ENCODE measurements at places on chromosomes 12 and 14.

DNA sequence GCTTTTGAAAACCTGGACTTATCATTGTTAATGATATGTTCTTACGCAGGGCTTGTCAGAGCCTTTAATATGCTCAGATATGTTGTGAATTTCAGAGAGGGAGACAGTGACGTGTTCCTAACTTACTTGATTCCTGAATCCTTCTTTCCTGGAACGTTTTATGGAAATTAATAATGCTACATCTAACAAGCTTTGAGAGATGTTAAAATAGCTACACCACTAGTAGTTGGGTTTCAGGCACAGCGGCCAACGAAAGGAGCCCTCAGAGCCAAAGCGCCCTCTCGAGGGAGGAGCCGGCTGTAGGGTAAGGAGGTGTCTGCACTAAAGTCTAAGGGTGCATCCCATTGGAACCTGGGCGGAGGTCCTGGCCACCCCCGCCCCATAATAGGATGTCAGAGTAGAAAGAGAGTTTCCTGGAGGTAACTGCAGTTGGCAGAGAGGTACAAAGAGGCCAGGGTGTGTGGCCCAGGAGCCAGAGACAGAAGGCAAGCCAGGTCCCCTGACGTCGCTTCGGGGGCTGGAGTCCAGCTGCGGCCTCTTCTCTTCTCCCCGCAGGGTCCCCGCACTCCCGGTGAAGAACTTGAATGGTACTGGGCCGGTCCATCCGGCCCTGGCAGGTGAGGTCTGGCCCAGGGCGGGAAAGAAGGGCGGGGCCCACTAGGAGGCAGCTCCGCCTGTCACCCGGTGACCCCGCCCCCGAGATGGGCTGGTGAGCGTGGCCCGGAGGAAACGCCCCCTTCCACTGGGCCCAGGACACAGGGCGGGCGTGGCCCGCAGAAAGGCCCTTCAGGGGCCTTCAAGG is 36.3 kb downstream of the DTX1 start:
- no peak for DNase-seq

GRCh38 chr12:130372936-130373335 is 35.2 kb downstream of the PIWIL1 start:
- DNase-seq: no peak

GRCh38 chr12:29241821-29242591 is 92.9 kb downstream of the FAR2 start:
- DNase-seq: peak; percentile 94

- no peak for DNase-seq
Measured at GRCh38 chr12:103688376-103689063, 101.4 kb downstream of the STAB2 start.

DNA sequence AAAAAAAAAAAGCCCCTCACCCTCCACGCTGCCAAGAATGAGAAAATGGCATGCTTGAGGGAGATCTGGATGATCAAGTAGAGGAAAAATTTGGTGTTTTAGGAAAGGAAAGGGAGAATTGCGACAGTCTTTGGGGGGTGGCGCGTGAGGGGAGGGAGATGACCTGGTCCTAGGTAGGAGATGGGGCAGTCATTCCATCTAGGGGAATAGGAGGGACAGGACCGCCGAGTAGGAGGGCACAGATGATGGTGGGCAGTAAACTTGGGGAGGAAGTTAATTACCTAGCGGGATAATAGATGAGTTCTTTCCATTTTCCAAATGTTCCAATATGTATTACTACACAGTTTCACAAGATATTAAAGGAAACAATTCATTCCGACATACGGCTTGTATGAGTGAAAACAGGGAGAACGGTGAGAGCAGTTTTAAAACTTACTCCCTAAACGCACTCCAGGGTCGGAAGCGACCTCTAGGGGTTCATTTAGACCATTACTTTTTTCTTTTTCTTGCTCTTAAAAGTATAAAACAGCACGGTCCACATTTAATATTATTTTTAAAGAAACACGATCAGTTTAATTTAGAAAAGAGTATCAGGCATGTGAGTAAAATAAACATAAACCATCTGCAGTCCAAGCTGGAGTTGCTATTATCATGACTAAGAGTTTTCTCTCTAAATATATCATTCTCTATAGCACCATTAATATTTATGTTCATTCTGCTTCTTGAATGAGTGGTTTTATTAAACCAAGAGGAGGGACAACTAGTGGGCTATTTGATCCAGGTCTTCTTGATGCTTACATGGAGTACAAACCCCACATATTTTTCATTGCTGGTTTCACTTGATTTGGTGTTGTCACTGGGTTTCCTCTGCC is 3.0 kb upstream of the FNTB start:
- DNase-seq: no peak

- DNase-seq: no peak
Measured at GRCh38 chr14:64541261-64541971, 875 bp downstream of the HSPA2 start.

GRCh38 chr14:90510159-90510558 is 113.3 kb downstream of the CALM1 start:
- DNase-seq: no peak

DNA sequence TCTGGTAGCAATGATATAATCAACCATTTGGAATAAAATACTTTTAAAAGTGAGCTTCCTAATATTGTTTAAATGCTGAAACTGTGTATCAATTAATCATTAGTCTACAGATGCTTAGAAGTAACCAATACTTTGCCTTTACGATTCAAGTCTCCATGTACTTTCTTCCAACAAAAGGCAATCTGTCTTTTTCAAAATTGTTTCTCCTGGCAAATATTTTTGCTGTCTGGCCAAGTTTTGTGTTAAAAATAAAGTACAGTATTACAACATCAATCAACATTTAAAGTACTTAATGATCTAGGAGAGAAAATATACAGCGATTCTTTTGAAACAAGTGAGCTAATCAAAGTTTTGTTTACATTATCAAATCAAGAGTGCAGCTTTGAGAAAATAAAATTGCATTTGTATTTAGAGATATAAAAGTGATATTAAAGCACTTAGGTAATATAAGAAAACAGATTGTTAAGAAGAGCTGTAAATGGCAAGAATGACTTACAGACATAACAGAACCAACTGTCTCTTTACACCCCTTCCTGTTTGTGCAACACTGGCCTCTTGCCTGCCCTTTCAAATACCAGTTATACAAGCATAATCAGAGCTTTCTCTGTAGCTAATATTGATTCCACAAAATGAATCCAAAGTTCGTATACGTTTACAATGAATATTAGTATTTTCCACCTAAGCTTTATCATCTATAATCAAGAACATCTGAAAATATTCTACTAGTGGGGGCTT is 38.2 kb upstream of the FBLN5 start:
- no peak for DNase-seq

- DNase-seq: no peak
Measured at GRCh38 chr14:59117754-59118528, 70.5 kb upstream of the DAAM1 start.

DNA sequence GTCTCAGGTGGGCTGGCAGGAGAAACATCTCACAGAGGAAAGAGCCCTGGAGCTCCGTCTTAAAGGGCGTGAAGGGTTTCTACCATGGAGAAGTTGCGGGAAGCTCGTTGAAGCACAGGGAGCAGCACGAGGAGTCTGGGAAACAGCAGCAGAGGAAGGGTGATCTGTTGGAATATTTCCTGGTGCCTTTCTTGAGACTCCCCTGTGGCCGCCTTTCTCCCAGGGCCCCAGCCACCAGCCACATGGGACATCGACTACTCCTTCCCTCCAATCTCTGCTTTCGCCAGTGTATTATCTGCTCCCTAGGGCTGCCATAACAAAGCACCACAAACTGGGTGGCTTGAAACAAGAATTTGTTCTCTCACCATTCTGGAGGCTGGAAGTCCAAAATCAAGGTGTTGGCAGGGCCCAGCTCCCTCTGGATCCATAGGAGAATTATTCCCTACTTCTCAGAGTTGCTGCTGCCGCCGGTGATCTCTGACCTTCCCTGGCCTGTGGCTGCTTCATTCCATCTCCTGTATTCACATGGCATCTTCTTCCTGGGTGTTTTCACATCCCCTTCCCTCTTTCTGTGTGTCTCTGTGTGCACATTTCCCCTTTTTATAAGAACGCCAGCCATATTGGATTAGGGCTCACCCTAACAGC is 152.8 kb upstream of the GSC start:
- DNase-seq: no peak

DNA sequence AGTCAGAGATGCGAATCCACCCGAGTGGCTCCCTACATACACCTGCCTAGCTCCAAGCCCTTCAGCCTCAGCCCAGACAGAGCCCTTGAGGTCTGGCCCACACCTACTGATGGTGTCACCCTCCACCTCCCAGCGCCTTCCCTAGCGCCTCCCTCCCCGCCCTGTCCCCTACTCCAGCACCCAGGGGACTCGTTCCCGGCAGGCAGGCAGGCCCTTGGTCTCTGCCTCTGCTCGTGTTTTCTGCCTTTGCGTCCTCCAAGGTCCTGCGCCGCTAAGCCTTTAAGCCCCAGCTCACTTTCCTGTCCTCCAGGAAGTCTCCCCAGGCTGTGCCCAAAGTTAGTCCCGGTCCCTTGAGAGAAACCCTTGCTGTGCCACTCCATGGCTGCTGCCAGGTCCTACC is 12.7 kb downstream of the INF2 start:
- no peak for DNase-seq

DNA sequence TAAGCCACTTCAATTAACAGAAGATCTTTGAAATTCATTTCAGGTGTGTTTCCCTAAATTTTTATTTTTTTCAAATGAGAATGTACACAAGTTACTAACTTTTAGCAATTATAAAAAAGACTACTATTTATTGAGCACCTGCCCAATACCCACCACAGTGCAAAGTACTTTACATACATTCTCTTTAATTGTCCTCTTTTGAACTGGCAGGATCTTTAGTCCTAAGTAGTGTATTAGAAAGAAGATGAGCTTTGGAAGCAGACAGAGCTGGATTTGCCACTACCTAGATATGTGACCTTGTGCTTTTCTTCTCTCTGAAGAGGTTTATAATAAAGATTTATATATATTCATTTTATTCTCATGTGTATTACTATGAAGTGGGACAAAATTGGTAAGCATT is 63.7 kb downstream of the TMEM117 start:
- DNase-seq: no peak

DNA sequence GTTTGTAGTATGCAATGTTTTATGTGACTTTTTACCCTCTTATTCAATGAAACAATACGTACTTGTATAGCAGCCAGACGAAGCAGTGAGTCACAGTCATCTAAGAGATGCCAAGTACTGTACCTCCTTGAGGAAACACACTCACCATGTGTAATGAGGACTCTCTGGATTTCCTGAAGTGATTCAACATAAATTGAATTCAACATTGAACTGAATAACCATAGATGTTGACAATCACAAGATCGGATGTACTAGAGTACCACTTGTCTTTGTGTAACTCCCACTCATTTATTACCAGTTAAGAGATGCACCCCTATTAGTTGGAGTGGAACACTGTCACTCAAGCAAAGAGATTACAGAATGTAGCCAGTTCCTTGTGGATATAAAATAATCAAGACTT is 175.2 kb upstream of the HMGA2 start:
- no peak for DNase-seq

DNA sequence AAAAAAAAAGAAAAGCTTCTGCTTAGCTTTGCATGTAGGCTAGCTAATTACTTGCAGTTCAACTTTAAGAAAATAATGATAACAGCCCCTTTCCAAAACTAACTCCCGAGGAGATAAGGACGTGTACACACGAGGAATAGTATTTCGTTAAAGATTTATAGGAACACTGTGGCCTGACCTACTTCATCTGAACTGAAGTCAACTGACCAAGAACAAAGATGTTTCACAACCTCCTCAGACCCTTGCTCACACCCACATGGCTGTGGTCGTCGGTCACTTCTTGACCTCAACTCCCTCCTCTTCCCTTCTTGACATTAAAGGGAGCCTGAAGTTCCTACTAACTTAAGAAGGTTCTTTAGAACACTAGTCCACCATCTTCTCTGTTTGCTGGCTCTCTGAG is 25.3 kb upstream of the FAM181A start:
- DNase-seq: no peak

- DNase-seq: no peak
Measured at GRCh38 chr12:22653791-22654190, 28.8 kb downstream of the ETNK1 start.

DNA sequence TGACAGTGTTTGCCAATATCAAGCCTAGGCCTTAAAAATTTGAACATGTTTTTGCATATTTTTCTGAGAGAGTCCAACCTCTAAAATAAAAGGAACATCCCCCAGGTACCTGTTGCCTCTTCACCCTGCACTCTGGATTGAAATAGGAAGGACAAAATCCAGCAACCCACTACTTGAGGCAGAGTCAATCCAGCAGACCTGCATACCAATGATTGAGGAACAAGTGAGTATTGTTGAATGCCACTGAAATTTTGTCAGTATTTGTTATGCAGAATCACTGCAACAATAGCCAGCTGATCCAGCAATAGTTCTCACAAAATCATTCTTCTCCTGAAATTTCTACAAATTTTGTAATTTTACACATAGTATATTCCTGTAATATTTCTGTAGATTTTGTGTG is 460.6 kb upstream of the FOXG1 start:
- DNase-seq: no peak

- no peak for DNase-seq
Measured at GRCh38 chr12:47689215-47689614, 16.6 kb downstream of the RPAP3 start.

- no peak for DNase-seq
Measured at GRCh38 chr14:29236401-29236800, 469.8 kb downstream of the FOXG1 start.

DNA sequence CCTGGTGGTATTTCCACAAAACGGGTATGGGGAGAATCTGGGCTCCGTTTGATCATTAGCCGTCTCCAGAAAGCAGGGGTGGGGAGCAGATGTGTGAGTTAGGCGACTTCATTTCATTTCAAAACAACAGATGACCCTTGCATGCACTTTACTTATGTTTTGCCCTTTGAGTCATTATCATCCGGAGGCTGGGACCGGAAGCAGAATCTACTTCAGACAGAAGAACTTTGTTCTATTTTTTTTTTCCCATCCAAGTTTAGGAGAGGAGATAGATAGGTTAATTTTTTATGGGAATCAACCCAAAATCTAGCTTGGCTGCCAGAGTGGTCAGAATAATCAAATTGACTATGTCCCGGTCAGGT is 31.3 kb upstream of the CMAS start:
- no peak for DNase-seq

- DNase-seq: no peak
Measured at GRCh38 chr12:104865080-104865479, 93.0 kb downstream of the SLC41A2 start.

DNA sequence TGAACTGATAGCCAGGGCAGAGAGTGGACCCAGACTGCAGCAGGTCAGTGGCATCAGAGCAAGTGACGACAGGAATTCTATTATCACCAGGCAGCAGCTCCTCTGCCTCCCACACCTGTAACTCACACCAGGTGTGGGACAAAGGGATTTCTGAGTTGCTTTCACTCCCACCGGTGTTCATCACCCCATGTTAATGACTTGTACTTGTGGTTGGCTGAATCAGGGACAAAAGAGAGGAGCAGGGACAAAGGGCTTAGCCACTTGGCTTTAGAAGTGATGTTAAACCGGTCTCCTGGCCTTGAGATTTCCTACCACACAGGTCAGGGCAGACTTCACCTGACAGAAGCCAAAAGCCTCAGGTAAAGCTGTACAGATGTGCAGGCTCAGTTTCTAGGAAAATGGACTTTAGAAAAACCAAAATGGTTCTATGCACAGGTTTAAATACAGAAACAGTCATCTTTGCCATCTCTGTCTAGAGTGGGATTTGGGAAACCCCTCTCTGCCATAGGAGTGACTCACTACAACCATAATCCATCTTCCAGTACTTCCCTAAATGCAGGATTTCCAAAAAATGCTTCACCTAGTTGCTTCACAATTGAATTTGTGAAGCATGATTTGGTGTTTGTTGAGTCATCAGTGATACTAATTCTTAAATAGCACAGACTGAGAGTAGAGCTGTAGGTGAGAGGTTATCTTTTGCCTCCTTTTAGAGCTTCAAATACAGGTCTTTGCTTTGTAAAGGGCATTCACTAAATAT is 158.5 kb downstream of the PRKCH start:
- DNase-seq: no peak
